HFFc6 (cell line): ENCODE measurements at places on chromosomes 2 and 18.
A peak's percentile ranks its signal among the peaks of the same experiment; 100 is the strongest.

- DNase-seq, result no peak
Observed at GRCh38 chr2:119864318-119864717, 104.6 kb downstream of the PTPN4 start.

- DNase-seq, result no peak
Observed at GRCh38 chr2:96400049-96401000, 64.8 kb downstream of the NCAPH start.

GRCh38 chr2:10879159-10879558, 32.6 kb upstream of the KCNF1 start:
- DNase-seq, result no peak

GRCh38 chr2:28697602-28698149, 54.0 kb upstream of the PPP1CB start:
- no peak for DNase-seq

DNA sequence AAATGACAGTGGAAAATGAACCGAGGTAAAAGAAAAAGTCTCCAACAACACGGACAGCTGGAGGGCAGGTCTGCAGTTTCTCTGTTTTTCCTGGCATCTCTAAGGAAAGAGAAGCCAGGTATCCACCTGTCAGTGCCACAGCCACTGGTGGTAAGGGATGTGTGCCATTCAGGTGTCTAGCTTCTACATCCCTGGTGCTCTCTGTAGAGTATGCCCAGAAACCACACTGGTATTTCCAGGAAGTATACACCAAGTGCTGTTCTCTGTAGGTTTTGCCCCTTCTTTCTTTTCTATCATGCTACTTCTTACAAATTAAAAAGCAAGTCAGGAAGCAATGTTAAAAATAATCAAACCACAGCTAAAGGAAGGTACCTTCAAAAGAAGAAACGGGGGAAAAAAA, 7.6 kb upstream of the AGFG1 start:
- no peak for DNase-seq

DNA sequence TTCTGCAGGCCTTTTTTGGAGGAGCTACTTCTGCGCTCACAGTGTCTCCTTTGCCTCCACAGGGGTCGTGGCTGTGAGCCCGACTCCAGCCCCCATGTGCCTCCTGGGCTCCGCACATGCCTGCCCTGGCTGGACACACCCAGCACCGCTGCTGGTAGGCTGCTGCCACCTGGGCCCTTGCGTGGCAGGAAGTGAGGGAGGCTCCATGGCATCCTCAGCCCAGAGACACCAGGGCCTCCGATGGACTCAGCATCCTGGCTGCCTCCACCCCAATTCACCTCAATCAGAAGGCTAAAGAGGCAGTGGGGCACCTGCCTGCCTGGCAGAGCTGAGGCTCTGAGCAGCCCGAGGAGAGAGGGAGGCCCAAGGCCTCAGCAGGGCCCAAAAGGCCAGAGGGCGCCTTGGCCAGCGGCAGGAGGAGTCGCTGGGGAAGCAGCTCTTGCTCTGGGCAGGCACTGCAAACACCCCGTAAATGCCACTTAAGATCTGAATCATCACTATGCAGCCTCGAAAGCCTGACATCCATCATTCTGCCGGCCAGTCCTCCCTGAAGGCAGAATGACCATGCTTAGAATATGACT, 68.3 kb upstream of the OTOS start:
- DNase-seq, result no peak

DNA sequence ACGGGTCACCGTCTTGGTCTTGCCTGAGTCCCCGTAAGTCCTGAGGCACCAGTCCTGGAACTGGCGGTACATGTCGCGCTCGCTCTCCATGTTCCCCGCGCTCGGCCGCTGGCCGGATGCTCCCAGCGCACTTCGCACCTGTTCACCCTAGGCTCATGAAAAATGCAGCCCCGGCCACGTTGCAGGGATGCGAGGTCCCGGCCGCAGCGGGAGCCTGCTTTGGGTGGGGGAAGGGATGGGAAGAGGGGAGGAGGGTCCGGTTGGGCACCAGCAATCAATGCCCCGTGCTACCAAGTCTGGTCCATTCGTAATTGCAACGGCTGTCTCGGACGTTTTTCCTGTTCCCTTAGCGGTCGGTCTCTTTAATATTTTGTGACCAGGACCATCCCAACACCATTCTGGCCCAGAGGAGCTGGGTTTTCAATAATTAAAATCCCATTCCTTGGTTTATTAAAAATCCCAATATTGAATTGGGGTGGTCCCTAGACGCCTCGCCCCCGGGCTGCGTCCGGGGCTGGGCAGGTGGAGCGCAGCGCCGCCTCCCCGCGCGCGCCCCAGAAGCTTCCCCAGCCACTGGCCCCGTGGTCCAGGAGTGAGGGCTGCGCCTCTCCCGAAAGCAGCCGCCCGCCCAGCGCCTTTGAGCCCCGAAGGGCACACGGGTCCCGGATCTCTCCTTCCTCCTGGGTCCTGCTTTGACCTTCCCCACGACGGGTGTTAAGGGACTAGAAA, 1.4 kb downstream of the NOL4 start:
- no peak for DNase-seq

DNA sequence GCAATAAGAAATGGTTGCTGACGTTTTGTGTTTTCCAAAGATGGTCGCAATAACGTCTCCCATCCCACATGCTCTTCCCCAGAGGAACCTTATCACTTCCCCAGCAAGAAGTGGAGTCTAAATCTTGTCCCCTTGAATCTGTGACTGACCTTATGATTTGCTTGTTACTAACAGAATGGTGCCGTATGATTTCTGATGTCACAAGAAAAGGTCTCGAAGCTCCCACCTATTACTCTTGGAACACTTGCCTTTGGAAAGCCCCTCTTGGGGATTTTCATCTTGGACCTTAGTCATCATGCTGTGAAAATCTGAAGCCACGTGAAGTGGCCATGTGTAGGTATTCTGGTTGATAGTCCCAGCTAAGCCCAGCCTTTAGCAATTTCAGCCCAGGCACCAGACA, 86.2 kb upstream of the GLS start:
- DNase-seq, result no peak

DNA sequence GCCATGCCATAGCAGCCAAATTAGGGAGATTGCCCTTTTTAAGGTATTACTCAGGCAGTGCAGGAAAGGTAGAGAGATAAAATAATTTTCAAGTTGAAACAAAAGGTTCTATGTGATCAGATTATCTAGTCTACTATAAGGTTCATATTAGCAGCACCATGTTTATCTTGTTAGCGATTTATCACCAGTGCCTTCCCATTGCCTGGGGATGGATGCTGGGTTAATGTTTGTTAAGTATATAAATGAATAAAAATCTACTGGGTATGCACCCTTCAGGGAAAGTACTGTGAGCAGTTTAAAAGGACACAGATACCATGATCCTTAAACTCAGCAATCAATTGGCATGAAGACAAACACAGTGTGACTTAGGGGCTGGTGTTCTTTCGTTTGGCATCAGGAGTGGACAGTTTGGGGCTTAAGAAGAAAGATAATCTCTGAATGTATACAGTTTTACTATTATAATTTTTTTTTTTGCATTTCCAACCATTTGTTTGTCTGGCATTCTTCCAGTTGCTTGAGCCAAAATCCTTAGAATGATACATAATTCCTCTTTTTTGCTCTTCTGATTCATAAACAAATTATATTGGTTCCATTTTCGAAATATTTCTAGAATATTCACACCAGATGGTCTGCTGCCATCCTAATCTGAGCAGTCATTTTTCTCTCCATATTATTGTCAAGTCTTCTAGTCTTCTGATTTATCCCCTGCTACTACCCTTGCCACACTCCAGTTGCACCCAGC, 512.8 kb upstream of the SLC8A1 start:
- no peak for DNase-seq

DNA sequence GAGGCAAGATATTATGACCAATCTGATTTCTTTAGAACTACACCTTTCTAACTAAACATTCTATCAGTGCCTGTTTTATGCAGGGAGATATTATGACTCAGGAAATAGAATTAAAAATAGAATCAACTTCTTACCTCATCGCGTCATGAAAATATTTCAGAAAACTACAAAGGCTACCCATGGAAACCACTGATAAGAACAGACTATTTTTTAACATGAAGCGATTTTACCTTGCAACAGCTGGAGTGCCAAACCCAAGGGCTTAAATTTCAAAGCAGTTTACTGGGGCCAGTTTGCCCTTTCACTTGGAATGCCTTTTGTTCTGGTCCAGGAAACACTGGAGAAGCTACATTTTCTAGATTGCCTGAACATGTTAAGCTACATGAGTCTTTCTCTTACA, 304.8 kb upstream of the CCDC68 start:
- DNase-seq, result no peak

DNA sequence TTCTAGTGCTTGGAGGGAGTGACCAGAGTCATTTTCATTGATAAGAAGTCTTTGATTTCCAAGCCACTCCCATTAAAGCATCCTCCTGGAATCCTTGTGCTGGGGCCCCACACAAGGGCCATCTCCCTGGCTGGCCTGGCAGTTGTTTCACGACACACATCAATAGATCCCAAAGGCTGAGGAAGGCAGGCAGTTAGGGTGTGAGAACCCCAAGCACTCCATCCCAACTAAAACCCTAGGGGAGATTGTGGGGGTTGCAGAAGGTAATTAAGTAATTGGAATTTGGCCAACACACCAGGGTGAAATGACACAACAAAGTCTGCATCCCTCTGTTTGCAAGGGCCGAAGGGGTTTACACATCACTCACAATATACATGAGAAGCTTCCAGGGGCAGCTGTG, 578.1 kb upstream of the SYT4 start:
- no peak for DNase-seq

DNA sequence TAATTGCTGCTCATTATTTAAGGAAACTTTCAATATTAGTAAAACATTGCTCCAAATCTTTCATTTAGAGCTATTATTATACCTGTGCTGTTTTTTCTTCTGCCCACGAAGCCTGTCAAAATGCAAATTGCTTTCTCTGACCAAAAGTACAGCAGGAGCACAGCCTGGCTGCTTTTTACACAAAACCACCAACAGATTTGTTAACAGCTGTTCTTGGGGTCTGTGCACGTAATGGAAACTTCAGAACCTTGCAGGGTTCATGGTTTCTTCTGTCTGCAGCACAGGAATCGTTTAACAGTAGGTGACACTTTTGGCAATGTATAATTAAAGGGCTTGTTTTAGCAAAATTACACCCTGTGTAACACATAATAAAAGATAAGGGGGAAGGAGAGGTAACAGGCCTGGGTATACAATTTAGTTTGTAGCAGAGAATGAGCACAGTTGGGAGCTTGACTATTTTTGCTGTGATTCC, 447.3 kb downstream of the KCNJ3 start:
- DNase-seq, result no peak

DNA sequence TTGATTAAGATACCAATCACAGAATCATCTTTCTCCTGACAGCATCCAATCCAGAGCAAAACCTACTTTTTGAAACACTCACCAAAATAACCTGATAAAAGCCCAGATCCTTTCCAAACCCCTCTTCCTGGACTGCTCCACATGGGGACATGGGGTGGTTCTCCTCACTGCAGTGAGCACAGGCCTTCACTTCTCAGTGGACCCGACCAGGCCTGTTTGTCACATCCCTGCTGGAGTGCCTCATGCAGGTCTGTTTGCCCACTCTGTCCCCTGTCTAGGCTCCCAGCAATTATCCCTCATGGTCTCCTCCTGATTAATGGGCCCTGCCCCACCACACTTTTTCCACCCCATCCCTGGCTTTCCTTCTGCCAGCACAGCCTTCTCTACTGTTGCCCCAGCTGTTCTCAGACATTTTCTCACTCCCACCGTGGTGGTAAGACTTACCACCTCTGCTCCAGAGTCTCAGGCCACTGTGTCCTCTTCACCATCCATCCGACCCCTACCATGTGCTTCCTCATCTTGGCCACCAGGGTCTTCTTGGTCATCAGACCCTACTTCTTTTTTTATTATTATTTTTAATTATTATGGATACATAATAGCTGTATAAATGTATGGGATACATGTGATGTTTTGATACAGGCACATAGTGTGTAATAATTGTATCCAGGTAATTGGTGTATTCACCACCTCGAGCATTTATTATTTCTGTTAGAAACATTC, 21.1 kb downstream of the MRPL30 start:
- DNase-seq, result no peak

- no peak for DNase-seq
Observed at GRCh38 chr2:3076848-3077642, 300.6 kb downstream of the EIPR1 start.

DNA sequence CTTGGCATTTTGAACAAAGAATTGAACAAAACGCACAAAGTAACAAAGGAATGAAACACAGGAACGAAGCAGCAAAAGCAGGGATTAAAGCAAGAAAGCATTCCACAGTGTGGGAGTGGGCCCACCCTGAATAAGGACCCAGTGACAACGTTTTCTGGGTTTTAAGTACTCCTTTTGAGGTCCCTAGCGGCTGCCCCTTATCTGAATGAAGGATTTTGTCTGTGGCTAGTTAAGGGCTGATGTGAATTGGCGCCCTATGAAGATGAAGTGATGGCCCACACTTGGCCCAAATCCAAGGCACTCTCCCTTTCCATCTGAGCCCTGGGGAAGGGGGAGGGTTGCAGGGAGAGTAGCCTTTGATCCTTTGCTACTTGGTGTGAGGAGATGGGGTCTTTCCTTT, 7.8 kb upstream of the CCDC141 start:
- no peak for DNase-seq

- no peak for DNase-seq
Observed at GRCh38 chr18:34926683-34927082, 114.5 kb upstream of the MAPRE2 start.

- DNase-seq, result no peak
Observed at GRCh38 chr2:46999857-47000678, 84.5 kb upstream of the MCFD2 start.

DNA sequence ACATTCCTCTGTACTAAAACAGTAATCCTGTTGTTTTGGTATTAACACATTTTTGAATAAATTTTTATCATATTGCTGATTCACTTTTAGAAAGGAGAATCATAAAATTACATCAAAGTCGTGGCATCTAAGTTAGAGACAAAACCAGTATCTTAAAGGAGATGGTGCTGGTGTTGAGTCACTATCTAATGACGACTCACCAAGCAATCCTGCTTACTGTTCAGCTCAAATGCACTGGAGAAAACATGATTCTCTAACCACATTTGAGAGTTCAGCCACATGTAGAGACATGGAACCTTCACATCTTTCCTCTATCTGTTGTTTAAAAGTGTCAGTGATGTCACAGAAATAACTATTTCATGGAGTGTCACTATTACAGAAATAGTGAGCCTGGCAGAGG, 473.8 kb downstream of the TGIF1 start:
- DNase-seq, result peak; percentile 74

DNA sequence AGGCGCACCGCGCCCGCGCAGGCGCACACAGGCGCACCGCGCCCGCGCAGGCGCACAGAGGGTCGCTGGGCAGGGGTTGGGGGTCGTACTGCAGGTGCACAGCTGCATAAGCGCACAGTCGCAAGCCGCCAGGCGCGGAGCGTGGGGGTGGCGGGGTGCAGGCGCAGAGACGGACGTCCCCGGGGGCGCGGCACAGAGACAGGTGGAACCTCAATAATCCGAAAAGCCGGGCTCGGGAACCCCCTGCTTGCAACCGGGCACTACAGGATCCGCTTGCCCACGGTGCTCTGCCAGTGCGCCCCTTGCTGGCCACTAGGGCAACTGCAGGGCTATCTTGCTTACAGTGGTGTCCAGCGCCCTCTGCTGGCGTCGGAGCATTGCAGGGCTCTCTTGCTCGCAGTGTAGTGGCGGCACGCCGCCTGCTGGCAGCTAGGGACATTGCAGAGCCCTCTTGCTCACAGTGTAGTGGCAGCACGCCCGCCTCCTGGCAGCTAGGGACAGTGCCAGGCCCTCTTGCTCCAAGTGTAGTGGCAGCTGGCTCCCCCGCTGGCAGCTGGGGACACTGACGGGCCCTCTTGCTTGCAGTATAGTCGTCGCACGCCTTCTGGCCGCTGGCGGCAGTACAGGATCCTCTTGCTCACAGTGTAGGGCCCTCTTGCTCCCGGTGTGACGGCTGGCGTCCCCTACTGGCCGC, 34.9 kb downstream of the FAM110C start:
- peak; percentile 16 for DNase-seq

GRCh38 chr2:167537743-167538142, 649.5 kb downstream of the XIRP2 start:
- no peak for DNase-seq
